ENCODE measurements at places on chromosomes 6 and 20.

DNA sequence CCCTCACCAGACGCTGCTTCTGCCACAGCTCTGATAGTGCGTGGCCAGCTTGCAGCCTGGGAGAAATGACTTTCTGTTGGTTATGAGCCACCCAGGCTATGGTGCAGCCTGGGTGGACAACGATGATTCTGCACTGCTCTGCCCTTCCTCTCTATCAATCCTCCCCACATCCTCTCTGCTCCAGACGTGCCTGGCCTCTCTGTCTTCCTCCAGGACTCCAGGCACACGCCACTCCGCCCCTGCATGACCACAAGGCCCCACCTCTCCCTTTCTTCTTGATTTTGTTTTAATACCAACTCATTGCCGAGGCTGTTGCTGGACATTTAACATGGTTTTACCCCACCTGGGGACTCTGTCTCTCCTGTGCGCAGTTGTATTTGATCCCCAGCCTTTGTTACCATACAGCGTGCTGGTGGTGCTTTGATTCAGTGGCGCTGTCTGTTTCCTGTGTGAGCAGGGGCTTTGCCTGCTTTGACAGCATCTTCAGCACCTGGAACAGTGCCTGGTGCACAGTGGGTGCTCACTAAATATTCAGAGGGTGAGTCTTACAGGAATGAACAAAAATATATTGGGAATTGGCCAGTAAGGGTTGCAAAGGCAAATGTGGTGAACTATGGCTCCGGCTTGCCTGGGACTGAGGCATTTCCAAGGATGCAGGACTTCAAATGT lies 280.9 kb downstream of the CDH26 start:
- peak; percentile 23 for DNase-seq

DNA sequence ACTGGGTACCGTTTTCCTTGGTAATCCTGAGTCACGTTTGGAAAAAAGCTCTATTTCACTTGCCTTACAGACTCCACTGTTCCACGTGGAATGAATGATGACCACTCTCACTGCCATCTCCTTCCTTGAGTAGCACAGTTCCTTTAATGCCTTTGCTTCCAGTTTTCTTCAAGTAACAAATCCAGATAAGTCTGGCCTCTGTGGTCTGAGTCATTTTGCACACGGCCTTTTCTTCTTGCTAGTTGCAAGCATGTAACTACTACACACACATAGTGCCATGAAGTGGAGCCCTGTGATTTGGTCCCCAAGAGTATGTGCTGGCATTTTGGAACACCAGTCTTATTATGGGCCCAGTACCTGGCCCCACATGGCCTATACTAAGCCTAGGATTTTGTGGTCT lies 182.8 kb downstream of the SASH1 start:
- peak; percentile 76 for DNase-seq

DNA sequence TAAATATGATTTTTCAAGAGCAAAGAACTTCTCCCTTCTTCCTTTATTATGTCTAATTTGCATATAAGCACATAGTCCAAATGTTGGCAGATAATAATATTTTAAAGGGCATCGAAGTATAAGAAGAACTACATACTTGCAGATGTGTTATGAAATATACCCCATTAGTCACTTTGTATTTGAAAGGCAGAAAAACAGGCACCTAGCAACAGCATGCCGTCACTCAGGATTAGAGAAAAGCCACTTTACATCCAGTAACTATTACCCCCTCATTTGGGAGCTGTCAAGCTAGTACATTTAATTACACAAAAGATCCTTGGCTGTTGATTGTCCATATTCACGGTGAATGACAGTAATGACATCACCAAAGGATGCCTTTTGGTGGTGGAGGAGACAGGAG lies 99.3 kb upstream of the ARMC2 start:
- DNase-seq = no peak

DNA sequence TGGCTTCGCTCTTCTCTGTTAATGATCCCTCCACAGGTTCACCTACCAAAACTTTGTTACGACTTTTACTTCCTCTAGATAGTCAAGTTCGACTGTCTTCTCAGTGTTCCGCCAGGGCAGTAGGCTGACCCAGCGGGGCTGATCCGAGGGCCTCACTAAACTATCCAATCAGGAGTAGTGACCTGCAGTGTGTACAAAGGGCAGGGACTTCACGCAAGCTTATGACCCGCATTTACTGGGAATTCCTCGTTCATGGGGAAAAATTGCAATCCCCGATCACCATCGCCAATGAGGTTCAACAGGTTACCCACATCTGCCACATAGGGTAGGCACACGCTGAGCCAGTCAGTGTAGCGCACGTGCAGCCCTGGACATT lies 771.4 kb upstream of the DEFB115 start:
- no peak for DNase-seq

- no peak for DNase-seq
These were observed 21.0 kb downstream of the MAP3K5 start for GRCh38 chr6:136771306-136771705.

Measured in A172 (cell line).